ENCODE measurements at places on chromosomes 4 and X. TPM values are rescaled to one million over a fixed set of nuclear protein-coding genes. Genes with fewer than 3 reads are reported as not detected.

- DNase-seq = no peak
Measured at GRCh38 chr4:142452161-142452855, 393.8 kb downstream of the INPP4B start.

DNA sequence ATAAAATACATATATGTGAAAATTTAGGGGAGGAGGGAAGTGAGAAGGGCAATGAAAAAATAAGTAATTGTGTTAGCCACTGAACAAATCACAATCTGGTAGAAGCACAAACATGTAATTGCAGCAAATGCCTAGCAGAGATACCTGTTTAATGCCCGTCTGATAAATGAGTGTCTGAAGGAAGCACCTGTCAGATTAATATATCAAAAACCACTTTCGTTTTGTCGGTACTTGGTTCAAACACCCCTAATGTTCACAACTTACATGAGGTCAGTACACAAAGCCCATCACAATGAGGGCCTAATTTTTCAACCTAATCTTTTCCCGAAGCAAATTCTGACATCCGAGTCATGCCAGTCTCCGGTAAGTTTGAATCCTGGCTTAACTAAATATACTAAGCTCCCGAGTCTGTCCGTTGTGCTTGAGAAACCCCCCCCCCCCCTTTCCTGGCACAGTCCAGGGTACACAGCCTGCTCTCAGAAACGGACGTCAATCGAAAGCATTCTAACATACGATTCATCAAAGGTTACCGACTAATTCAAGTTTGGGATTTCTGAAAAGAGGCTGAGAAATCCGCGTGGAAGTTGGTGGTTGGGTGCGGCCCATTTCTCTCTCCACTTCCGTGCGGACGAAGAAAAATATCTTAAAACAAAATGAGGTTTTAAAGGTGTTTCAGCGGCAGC, 758 bp downstream of the SDAD1 start:
- DNase-seq = peak; percentile 16

DNA sequence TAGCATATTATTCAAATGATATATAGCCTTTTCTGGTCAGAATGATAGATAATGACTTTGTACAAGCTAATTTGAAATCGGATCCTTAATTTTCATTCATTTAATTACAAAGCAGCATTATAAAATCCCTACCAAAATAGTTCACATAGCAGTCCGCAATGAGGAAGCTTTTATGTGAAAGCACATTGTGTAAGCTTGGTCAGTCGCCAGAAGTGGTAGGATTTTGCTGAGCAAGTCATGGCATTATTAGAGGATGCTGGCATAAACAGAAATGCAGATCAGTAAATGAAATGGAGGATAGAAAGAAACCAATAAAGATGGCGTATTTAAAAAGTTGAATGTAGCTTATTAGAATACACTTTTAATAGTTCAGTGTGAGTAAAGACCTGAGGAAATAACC, 93.2 kb upstream of the DIAPH2 start:
- DNase-seq = no peak

- no peak for DNase-seq
Measured at GRCh38 chr4:100289946-100290345, 99.7 kb upstream of the DDIT4L start.

GRCh38 chr4:185512516-185512915, 22.8 kb downstream of the PDLIM3 start:
- no peak for DNase-seq

DNA sequence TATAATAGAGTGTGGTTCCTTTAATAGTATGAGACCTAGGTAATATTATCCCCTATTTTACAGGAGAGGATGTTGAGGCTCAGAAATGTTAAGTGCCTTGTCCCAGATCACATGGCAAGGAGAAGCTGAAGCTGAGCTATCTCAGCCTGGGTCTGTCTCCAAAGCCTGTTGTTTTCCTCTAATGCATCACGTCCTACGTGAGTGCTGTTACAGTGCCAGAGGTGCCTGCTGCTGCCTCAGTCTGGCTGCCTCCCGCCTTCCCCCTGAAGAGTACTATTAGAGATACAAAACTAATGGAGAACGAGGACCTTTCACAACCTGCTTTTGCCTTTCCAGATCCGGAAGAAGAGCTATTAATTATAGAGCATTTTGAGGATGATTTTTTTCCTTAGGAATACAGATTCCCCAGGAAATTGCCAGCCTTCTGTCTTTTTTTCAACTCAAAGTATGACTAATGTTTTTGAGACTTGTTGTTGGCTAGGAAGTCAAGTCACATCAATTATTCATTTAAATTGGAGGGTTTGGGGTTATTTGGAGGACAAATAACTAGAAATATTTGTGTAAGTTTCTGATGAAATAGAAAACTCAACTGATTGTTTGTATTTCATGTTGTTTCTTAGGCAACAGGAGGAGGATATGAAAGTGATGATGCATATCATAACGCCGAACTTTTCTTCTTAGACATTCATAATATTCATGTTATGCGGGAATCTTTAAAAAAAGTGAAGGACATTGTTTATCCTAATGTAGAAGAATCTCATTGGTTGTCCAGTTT, 43.9 kb upstream of the MTMR1 start:
- peak; percentile 5 for DNase-seq

DNA sequence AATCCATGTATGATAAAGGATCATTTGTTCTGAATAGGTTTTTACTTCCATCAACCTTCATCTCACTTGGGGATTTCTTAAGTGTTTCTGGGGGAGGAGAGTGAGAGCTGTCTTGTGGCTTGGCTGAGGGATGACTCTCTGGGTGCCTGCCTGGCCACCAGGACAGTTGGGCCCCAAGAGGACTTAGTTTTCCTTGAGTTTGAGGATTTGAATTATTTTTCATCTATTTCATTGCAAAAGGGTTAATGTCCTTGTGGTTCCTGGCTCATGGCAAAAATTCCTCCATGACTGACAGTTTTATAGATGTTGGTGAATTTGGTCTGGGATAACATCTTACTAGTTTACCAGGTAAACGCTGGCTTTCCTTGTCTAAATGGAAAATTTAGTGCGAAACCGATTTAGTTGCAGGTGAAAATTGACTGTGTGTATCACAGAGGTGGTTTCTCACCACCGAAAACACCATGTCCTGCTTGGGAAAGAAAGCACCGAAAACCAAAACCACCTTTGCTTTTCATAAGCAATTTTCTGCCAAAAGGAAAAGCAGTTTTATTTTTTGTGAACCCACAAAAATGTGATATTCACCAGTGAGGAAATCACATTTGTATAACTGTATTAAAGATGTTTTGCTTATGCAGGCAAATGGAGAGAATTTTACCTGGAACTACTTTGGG, 331.3 kb upstream of the SFRP2 start:
- no peak for DNase-seq

DNA sequence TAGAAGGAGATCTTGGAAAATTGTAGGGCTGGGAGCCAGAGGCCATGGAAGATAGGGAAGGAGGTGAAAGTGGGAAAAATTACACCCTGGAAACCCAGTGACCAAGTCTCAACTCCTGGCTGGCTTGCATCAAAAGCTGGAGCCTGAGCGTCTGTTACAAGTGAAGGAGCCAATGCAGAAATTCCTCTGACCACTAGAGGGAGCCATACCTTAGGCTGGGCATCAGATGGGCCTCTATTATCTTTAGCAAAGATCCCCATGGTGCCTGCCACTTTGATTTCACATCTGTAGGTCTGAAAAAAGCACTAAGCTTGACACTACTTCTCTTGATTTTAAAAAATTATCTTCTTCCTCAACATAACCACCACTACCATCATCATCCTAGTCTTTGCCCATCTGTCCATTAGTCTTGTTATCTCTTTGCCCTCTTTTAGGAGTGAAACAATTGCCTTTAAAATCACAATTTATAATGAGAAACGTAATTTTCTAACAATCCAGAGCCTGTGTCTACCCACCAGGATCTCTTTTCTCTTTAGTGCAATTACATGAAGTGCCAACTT, 62.9 kb downstream of the ANAPC4 start:
- DNase-seq = peak; percentile 82

- DNase-seq = no peak
Measured at GRCh38 chr4:76762137-76763130, 135.5 kb downstream of the SOWAHB start.

DNA sequence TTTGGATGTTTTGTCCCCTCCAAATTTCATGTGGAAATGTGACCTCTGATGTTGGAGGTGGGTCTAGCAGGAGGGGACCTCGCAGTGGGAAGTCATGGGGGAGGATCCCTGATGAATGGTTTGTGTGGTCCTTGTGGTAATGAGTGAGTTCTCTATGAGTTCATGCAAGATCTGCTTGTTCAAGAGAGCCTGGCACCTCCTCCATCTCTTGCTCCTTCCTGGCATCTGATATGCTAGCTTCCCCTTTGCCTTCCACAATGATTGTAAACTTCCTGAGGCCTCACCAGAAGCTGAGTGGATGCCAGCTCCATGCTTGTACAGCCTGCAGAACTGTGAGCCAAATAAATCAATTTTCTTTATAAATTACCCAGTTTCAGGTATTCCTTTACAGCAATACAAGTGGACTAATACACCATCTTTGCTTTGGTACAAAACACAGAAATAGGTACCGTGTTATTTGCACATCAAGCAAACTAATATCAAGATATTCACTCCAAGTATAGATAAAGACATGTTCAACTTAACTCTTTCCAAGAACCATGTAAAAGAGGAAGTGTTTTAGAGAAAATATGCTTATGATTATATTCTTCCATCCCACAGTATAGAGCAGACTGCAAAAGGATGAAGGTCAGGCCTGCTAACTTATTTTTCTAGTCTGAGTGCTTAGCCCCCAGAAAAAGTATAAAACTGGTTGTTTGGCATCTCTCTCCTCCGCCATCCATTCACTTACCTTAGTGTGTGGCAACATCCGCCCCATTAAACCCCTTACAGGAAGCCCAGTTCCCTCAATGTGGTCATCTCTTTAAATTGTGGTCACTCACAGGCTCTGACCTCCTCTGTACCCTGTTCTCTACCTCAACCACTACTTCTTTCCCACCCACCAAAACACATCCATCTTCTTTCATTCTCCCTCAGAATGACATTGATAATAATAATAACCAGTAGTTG, 6.7 kb downstream of the ARAP2 start:
- DNase-seq = no peak

DNA sequence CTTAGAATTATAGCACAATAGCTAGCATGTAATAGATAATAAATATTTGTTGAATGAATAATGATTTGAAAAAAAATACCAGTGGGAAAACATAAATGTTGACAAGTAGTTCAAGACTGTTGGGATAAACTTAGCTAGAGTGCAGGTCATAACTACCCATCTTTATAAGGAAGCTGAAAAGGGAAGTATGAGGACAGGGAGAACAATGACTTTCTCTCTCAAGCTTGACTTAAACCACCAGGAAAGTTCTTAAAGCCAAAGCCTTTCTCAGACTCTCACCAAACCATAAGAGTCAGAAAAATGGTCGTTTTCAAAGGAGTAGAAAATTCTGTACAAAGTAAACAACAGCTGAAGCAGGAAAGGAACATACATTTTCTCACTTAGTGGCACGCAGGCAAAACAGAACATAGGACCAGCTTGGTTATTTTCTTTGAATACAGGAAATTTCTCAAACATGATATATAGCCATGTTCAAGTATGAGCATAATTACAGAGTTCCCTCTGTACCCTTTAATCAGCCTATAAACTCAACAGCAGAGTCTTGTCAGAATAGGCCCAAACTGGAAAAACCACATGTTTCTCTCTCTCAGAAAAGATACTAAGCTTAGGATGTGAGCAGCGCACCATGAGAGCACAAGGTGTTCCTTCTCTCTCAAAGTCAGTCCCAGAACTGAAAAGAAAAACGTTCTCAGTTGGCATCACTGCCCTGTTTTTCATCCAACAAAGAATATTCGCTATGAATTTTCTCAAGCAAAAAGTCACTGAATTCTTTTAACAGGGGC, 28.7 kb downstream of the MAPK10 start:
- DNase-seq = no peak

- DNase-seq = no peak
Measured at GRCh38 chr4:187668526-187669082, 327.0 kb upstream of the ZFP42 start.

DNA sequence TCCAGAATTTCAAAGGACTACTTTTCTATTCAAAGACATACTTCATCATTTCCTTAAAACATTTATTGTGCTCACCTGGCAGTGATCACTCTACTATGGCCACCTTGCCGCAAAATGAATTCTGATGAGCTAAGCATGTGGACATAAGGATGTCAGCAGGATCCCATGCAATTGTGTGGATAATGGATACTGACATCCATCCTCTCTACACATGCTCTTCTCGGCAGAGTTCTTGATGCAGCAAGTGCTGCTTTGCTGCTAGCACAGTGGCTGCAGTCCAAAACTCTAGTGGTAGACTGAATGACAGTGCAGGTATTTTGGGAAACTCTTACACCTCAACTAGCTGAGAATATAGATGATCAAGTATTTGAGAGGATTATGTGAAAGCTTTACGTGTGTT, 168.0 kb downstream of the BANK1 start:
- no peak for DNase-seq

DNA sequence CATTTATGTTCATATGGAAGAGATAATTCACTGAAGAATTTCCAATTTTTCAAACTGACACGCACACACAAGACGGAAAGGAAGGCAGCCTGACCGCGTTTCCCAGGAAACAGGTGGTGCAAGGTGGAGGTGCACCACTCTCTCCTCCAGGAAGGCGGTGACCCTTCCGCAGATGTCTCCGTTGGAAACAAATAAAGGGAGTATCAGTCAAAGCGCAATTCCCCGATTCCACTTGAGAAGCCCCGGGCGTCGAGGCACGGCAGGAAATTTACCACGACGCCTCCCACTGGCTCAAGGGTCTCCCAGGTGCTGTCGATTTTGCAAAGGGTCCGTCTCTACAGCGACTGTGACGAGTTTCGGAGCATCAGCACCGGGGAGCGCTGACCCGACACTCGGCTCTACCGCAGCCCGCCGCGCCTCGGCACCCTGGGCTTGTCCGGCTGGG, 770 bp upstream of the TIGD2 start:
- DNase-seq = peak; percentile 76

DNA sequence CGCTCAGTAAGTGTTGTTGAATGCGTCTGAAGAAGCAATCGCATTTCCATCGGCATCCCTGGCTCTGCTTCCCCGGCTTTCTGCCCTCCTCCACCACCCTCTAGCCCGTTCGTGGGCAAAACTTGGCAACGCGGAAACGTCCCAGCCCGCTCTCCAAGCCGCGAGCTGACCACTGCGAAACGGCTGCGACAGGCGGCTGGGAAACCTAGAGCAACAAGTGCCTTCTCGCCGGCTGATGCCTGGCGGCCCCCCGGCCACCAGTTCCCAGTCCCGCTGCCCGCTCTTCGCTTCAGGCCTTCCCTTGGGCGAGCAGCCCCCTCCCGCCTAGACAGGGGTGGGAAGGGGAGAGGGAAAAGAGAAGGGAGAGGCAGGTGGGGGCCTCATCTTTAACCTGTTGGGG, 837 bp downstream of the CITED1 start:
- DNase-seq = peak; percentile 75

DNA sequence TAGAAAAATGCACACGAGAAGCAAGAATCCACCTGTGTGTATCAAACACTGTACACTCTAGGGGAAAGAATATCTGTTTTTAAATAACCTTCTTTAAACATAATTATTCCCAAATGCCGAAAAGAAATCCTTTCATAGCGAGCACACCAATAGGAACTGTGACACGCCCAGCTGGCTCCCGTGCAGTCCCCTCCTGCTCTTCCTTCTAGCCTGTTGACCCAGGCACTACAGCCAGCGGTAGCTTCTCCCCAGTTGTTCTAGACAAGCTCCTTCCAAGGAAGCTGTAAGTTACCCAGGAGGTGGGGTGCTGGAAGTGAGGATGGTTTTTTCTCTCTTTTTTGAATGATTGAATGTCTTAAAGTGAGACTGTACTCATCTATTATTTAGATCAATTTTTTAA, 19.5 kb upstream of the NOCT start:
- no peak for DNase-seq

CLGN gene
- 6.7 TPM for total RNA-seq

POU4F2 gene
- not detected for total RNA-seq

CENPVL2 gene
- 1.3 TPM for total RNA-seq

SMIM31 gene
- total RNA-seq = not detected

PRMT9 gene
- total RNA-seq = 12.7 TPM

CXorf65 gene
- total RNA-seq = not detected

ADRA2C gene
- 34.1 TPM for total RNA-seq

UGT2B15 gene
- not detected for total RNA-seq
